Activated CD4-positive, CD25-positive, alpha-beta regulatory T cell treated with anti-CD3 and anti-CD28 coated beads, Interleukin-2, amount 50 U/mL, for 72 hours (primary cell): ENCODE measurements at places on chromosomes 7 and 10.

DNA sequence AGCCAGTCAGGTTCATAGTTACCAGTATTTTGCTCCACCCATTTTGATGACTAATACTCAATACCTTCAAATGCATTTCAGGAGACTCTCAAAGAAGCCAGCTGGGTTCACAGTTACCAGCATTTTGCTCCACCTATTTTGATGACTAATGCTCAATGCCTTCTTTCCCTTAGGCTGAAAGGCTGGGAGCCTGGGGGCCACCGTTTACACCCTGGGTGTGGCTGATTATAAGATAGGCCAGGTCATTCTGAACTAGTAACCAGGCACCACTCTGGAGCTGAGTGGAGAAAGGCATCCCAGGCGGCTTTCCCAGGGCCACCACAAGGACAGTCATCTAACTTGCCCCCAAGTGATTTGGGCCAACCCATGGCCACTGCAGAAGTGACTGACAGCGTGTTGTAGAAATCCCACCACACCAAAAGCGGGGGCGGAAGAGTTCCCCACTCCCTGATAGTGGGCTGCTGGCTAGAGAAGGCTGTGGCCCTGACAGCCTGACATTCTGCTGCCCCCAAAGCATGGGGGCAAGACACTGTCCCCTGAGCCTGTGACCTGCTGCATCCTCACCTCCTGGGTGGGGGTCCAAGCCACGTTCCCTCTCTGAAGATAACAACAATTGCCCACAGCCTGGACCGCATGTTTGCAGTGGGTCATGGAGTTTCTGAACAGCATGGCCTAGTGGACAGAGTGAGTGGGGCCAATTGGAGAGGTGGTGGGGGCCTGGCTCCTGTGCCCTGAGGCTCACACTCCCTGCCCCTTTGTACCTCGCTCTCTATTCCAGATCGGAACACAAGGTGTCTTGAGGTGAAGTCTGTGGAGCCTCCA lies 23.0 kb upstream of the ZNF488 start:
- no peak for DNase-seq

DNA sequence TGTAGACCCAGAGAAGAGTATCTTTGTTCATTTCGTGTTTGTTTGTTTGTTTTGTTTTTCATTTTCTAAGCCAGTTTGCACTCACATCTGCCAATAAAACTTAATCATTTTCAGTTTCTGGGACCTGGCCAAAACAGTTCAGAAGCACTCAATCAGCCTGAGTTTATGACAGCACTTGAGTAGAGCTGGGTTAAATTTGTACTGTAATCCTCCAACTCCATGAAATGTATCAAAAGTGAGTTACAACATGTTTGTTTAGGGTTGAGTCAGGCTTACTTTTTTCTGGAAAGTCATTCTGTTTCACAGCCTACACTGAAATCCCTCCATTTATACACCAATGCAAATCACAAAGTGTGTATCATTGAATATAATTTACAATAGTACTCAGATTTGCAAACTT lies 91.9 kb downstream of the ZWINT start:
- DNase-seq: no peak

DNA sequence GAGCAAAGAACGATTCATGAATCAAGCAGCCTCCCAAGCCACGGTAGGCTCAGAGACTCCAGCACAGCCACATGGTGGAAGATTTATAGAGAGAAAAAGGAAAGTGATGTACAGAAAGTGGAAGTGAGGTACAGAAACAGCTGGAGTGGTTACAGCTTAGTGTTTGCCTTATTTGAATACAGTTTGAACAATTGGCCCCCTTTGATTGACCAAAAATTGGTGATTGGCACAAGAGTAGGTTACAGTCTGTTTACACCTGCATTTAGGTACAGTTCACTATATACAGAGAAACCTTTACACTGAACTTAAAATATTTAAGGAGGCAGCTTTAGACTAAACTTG lies 136.4 kb upstream of the ASAH2 start:
- no peak for DNase-seq

- DNase-seq: no peak
Observed at GRCh38 chr10:111923032-111923431, 260.5 kb downstream of the GPAM start.

- no peak for DNase-seq
Observed at GRCh38 chr7:101804967-101805366, 12.5 kb upstream of the CUX1 start.

DNA sequence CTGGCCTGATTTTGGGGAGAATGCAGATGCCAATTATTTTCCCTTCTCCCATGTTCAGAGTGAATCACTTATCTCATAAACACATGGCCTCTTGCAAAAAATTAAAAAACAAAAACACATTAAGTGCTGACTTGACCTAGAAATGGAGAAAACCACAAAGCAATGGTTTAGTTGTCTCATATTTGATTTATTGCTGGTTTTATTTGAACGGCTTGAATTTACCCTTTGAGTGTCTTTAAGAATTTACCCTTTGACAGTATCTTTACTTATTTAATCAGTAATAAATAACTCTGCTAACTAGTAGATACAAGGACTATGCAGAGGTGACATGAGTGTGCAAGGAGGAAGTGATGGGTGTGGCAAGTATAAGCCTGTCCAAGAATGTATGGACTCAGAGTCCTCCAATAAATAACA lies 68.1 kb upstream of the GSDME start:
- DNase-seq: no peak

DNA sequence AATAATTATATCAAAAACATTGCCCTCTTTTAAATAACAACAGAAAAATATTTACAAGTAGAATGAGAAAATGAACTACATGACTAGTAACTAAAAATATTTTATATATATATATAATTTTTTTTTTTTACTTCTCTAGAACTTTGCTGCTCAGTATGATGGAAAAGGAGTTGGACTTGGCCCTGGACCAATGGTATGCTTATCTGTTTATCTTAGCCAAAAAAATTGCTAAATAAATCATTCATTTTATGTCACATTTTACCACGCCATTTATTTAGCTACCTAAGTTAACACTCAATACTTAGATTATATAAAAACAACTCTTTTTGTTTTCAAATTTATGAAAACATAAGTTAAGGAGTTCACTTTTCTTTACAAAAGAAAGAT lies 6.7 kb downstream of the COL1A2 start:
- DNase-seq: no peak

GRCh38 chr10:71833451-71834342 lies 17.4 kb downstream of the PSAP start:
- no peak for DNase-seq

- no peak for DNase-seq
Observed at GRCh38 chr10:3714967-3715366, 70.0 kb downstream of the KLF6 start.

- no peak for DNase-seq
Observed at GRCh38 chr10:124196659-124197058, 103.3 kb upstream of the CHST15 start.
